ENCODE measurements at places on chromosomes 6 and 20.

- DNase-seq = no peak
These were observed 174.9 kb upstream of the C6orf118 start for GRCh38 chr6:165484178-165484889.

DNA sequence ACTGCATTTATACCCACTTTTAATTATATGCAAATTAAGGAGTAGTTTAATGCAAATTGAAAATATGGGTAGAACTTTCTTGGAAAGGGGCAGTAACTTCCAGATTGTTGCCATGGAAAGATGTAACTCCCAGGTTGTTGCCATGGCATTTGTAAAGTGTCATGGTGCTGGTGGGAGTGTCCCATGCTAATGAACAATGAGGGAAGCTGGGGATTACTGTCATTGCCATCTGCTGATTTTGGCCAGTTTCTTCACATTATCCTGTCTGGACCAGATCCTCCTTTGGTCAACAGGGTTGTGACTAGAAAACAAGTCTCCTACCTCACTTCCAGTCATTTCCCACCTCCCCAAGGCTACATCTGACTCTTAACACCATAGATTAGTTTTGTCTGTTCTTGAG is 45.4 kb upstream of the FERMT1 start:
- DNase-seq = no peak

DNA sequence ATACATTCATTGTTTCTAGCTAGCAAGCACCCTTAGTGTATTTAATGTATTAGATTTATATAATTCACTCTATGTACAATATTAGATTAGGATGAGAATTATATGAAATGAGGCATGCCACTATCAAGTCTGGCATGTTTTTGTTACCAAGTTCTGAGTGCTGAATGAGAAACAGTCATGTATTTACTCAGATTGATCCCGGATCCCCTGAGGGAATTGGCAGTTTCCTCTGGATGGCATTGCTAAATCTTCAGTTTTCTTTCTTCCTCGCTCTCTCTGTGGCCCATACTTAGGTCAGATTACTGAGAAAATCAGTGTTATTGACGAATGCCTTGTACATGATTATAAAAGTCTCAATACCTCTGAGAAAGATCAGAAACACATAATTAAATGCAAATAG is 66.6 kb downstream of the CDKAL1 start:
- DNase-seq = no peak

- no peak for DNase-seq
These were observed 15.1 kb upstream of the RTF2 start for GRCh38 chr20:56453352-56453751.

GRCh38 chr20:20213526-20214121 is 154.3 kb upstream of the INSM1 start:
- no peak for DNase-seq

- DNase-seq = no peak
These were observed 7.9 kb downstream of the UBR2 start for GRCh38 chr6:42571611-42572342.

DNA sequence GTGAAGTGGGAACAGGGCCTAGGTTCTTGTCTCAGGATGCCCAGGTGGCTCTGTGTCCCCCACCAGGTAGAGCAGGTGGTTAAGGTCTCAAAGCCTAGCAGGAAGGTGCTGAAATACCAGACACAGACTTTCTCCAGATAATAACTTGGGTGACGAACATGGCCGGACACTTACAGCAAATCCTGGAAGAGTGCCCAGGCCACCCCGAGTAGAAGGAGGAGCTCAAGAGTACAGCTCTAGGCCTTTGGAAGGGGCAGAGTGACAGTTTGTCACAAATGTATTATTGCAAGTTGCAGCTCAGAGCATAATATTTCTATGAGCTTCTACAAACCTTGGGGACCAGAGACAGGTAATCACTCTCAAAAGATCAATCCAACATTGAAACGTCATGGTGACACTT is 251.6 kb upstream of the SOX4 start:
- DNase-seq = no peak

DNA sequence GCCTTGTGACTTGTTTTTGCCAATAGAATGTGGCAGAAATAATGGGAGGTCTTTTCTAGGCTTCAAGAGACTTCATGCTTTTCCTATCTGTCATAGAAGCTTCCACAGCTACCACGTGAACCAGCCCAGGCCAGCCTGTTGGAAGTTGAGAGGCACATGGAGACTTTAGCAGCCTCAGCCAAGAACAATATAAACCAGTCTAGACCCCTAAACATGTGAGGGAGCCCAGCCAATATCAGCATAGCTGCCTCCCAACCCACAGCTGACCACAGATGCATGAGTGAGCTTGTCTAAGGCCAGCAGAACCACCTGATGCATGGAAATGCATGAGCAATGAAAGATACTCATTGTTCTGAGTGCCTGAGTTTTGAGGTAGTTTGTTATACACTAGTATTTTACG is 540.7 kb upstream of the BTBD3 start:
- DNase-seq = no peak

Measured in CD14-positive monocyte (primary cell).